ENCODE measurements at places on chromosomes 3 and 15.

- DNase-seq: peak; percentile 54
Measured at GRCh38 chr3:6168256-6168655, 692.7 kb upstream of the GRM7 start.

DNA sequence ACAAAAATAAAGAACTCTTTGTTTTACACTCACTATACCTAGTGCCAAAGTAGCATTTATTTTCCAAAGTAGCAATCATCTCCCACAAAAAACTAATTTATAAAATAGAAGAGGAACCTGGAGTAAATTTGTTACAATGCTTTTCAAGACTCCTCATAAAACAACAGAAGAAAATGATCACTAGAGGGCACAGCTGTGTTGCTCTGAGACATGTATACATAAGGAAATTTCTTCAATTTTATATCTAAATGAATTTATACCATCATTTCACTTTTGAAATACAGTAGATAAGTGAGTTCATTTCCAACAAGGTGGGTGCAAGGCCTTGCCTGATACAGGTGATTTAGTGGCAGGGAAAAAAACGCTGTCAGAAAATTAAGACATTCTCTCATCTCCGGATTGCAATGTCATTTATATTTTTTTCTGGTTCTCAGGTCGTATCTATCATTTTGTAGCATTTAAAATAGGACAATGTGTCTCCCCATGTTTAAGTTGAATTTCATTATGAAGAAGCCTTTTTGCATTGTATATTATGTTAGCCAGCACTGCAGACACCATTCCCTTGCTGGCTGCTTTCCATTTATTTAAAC is 25.3 kb upstream of the ARHGEF26 start:
- DNase-seq: peak; percentile 60

- DNase-seq: no peak
Measured at GRCh38 chr3:177257006-177257405, 59.7 kb upstream of the TBL1XR1 start.

GRCh38 chr15:67925182-67925581 is 85.3 kb upstream of the RNU6-1 start:
- DNase-seq: no peak

GRCh38 chr3:16031434-16031833 is 143.0 kb upstream of the GALNT15 start:
- no peak for DNase-seq

- DNase-seq: no peak
Measured at GRCh38 chr3:50164984-50165909, 10.1 kb downstream of the SEMA3F start.

DNA sequence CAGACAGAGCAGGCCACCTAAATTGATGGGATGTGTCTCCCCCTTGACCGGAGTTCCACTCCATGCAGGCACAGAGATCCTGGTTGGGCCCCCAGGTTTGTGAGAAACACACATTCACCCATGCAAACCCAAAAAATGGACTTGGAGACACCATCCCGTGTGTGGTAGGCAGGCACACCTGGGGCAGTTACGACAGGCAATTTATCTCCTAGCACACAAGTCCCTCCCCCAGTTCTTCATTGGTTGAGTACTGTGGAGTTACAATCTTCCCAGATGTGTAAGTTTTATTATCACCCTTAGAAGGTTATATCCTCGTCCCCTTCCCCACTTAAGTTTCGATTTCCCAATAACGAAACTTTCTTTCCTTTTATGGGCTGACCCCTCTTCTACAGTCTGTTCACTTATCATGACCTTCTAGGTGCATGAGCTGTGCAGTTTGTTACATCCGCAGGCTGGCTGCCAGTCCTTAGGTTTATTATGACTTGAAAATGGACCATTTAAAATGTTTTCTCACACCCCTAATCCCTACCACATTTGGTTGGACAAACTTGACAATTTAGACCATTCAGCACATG is 27.3 kb downstream of the ARL8B start:
- no peak for DNase-seq

- no peak for DNase-seq
Measured at GRCh38 chr3:98705694-98706093, 57.4 kb upstream of the ST3GAL6 start.

DNA sequence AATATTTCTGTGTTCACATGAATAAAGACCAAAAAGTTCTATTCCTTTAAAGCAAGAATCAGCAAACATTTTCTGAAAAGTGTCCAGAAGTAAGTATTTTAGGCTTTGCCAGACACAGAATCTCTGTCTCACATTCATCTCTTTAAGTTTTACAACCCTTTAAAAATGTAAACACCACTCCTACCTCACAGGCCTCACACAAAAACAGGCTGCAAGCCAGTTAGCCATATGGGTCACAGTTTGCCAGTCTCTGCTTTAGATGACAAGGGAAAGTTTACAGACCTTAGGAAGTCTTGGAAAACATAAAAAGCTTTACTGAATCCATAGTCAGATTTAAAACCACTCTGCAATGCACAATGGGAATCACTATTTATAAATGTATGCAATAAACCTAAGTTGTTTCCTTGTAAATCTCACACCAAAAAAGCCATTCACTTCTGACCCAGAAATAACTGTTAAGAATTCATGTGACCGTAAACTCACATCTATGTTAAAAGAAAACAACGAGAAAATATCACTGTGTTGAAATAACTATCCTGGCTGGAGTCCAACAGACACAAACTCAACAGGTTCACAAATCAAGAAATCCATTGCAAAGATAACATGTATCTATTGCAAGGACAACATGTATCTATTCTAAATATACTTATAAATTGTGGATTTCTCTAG is 308.2 kb downstream of the ULK4 start:
- DNase-seq: no peak

DNA sequence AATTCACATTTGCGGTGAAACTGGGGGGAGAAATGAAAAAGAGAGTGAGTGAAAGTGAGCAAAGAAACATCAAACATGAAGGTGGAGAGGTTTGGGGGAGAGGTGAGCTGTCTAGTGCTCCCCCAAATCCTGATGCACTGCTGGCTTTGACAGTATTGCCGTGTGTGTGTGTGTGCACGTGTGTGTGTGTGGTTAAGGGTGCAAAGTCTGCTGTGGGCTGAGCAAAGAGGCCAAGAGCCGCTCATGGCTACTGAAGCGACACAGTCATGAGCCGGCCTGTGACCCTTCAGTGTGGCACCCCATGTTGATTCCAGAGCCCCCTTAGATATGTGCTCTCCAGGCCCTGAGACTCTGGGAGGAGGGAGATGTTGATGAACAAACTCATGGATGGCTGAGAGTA is 94.3 kb downstream of the DGKG start:
- DNase-seq: no peak

DNA sequence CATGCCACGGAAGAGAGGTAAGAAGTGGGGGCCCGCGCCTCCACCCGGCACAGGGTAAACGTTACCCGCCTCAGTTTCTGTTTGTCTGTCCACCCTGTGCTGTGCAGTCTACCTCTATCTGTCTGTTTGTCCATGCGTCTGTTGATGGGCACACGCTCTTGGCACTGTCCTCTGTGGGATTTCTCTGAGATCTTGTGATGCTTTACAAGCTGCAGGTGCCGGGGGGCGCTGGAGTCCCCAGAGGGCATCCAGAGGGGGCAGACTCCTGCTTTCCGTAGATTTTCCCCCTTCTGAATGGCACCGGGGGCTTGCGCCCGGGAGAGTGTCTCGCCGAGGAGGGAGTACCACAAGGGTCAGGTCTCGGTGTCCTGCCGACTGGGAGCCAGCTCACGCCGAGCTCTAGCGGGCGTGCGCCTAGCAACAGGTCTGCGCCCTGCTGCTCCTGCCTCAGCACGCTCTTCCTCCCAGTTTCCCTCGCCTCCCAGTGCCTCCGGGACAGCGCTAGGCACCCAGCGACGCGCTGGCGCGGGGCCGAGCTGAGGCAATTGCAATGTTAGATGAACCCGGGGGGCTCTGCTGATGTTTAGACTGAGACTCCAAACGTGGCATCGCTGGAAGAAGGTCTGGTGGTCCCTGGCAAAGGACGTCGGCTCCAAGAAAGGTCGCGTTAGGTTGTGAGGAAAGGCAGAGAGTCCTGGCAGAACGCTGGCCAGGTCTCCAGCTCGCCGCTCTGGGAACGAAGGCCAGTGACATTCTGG is 667 bp downstream of the CEMIP start:
- no peak for DNase-seq

DNA sequence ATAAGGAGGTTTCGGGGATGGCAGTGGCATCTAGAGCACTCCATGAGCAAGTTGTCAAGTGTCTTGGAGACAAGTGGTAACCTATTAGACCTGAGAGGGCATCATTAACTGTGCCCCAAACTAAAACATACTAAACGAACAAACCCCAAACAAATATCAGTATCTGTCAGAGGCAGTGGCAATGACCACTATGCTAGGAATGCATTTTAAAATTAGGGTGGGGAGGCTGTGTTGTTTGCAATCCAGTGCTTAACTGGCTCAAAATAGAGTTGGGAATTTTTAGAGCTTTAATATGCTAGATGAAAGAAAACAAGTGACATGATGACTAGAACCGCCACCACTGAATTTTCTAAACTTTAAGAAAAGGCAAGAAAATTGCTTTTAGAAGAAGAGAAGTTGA is 51.8 kb upstream of the TPRG1 start:
- DNase-seq: no peak

DNA sequence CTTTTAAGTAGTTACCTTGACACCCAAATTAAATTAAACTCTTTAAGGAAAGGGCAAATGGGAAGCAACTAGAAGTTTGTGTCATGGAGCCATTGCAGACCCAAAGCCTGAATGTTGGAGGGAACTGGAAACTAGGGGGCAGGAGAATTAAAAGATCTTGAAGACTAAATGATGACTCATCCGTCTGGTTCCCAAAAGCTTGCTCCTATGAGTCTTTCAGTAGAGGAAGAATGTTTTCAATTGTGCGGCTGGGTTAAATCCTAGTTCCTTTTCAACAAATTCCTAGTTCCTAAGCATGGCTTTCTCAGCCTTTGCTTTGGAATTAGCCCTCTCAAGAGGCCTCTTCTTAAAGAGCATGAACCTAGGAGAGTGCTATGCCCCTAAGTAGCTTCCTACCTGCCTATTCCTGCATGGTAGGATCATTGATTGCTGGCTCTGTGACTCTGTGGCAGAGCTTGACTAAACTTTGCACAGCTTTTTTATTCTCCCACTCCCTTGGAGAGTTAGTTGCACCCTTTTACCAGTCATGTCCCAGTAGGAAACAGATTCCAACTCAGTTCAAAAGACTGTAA is 17.7 kb downstream of the CLEC3B start:
- peak; percentile 52 for DNase-seq

DNA sequence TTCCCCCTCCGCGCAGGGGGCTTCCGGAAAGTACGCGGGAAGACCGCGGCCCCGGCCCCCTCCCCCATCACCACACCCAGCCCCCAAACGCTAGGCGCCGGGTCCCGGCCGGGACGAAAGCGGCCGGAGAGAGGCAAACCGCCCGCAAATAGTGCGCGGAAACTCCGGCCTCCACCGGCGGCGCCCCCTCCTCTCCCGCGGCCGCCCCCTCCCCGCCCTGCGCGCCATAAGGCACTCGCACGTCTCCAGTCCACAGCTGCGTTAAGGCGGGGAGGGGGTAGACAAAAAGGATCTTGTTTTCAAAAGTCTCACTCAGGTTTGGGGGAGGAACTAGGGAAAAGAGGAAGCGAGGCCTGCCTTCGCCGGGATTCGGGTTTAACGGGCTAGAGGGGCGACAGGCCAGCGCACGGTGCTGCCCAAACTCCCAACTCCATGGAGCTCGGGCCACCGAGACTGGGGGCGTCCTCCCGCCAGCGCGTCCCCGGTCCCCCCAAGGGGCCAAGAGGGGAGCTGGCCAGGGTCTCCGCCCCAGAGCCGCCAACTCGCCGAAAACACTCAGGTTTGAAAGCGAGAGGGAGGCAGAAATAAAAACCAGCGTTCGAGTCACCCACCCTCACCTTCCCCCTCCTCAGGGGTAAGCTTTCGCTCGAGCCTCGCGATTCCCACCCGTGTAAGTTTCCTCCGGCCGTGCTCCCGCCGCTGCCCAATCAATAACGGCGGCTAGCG is 1.8 kb downstream of the ANP32A start:
- DNase-seq: peak; percentile 91

All from hematopoietic multipotent progenitor cell treated with erythropoietin and hydrocortisone succinate and interleukin-3 and kit ligand, for 4 days (in vitro differentiated cells).